Hematopoietic multipotent progenitor cell (in vitro differentiated cells): ENCODE measurements at places on chromosomes 11 and 22.
A peak's percentile ranks its signal among the peaks of the same experiment; 100 is the strongest.

- DNase-seq: no peak
Measured at GRCh38 chr11:64048042-64048854, 12.5 kb downstream of the FLRT1 start.

DNA sequence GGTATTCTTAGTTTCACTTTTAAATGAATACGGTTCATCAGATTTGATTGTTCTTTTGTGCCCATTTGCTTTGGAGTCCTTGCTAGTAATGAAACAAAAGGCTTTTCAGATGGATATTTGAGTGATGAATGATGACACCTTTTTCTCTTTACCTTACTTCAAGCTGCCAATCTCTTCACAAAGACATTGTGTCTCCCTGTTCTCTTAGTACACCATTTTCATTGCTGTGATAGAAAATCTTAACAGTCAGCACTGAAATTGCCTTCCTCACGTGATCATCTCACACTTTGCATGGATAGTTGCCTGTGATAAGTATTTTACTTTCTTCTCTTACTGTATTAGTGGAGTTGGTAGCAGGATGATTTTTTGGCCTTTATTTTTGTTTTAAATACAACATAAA is 396.6 kb downstream of the NELL1 start:
- no peak for DNase-seq

GRCh38 chr11:85464283-85464682 is 162.9 kb downstream of the DLG2 start:
- DNase-seq: no peak

- peak; percentile 48 for DNase-seq
Measured at GRCh38 chr11:64316672-64317324, 561 bp downstream of the TRMT112 start.

DNA sequence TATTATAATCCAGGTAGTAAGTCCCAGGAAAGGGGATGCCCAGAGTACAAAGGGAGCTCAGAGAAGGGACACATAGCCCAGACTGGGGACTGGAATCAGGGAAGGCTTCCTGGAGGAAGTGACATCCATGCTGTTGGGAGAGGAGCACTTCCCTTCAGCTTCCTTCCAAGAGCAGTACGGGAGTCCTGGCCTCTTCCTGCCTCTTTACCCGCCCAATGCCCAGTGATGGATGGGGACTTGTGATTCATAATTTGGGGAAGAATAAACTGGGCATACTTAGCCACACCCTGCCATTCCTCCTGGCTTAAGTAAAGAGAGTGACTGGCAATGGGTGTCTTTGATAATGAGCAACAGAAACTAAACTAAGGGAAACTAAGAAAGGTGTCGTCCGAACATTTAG is 11.5 kb downstream of the C11orf91 start:
- no peak for DNase-seq

DNA sequence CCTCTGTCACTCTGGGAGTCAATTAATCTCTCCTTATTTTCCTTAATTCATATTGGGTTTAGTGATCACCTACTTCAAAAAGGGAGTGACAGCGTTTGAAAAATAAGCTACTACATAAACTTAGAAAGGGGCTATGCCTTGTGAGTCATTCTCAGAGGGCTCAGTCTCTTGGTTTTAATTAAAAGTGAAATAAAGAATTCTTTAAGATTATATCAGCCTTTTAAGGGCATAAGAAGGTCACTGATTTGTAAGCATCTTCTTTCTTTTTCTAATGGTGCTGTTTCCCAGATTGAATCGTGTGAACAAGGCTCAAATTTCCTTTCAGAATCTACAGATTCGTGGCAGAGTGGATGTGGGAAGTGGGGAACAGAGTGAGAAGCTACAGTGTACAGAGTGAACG is 636.2 kb upstream of the CCDC90B start:
- DNase-seq: no peak

DNA sequence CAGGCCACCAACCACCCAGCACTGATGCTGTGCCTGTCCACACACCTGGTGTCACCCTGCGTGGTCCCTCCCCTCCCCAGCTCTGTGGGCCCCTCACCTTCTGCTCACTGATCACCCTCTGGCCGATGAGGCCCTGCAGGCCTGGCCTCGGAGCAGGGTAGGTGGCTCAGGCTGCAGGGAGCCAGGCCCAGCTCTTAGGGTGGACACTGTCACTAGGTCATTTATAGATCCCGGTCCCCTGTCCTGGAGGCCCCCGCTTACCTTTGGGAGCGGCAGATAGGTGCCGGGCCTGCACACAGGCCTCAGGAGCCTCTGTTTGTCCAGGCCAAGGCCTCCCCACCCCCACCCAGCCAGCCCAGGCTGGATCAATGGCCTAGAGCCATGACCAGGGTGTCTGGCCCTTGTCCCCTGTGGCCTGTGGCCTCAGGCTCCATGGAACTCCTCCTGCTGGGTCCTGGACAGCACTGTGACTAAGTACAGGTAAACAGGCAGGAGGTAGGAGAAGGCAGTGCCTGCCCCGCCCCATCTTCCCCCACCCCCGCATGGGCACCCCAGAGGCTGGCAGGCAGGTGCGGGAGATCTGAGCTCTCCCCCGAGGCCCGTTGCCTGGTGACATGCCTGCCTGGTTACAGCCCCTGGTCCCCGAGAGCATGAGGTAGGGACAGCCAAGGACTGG is at the start of gene TMPRSS6:
Gene TMPRSS6, minus strand, starts transcription at position 472 of the 676 bp plus-strand sequence. CDS start 6,296 bp downstream, outside the sequence.
- DNase-seq: no peak

GRCh38 chr11:129320494-129320893 is 55.2 kb upstream of the BARX2 start:
- DNase-seq: no peak
